ENCODE measurements at places on chromosomes 6 and 20.

DNA sequence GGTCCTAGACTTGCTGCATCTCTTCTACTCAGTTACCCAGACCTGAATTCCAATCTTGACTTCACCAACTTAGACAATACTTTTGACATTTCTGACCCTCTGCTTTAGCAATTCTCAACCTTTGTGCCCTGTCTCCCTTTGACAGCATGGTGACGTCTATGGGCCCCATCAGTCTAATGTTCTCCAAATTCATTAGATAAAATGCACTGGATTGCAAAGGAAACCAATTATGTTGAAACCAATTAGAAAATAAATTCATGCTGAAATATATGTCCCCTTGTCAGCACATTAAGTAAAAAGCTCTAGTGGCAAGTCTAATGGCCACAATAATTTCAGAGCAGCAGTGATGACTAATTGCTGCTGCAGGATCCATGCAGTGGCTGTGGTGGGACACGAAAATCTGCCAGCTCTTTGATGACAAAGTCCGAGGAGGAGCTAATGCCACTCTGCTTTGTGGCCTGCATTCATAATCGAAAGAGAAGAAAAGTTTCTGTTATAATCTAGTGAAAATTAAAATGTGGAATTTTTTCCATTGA, 64.0 kb downstream of the BFSP1 start:
- DNase-seq: no peak

DNA sequence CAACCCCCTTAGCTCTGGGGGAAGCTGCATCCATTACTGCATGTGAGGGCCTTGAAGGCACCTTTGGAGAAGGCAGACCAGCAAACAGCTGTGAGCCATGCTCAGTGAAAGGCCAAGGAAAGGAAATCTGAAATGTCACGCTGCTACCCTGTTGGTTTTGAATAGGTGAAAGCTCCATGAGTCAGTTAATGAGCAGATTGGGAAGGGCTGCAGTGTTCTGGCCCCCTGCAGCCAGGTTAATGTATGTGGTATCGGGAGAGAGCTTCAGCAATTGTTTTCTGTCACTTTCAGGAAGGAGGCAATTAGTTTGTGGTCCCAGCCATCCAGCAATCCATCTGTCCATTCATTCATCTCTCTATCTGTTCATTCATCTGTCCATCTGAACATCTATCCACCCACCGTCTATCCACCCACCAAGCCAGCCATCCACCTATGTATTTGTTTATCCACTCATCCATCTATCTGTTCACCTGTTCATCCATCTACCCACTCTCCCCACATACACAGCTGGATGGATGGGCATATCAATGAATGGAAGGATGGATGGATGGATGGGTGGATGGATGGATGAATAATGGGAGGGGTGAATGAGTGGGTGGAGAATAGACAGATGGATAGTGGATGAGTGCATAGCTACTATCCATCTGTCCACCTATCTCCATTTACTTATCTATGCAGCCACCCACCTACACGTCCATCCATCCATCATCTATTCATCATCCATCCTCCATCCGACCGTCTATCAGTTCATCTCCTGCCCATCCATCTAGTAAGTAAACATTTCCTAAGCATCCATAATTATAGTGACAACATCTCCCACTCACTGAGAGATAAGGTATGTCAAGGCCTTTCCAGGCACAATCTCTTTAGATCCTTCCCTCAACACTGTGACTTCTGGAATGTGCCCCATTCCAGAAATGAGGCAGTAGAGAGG, 16.0 kb downstream of the PCK1 start:
- no peak for DNase-seq

GRCh38 chr6:52053038-52053695, 34.2 kb downstream of the PKHD1 start:
- DNase-seq: no peak

GRCh38 chr6:13432526-13433184, 54.7 kb downstream of the GFOD1 start:
- DNase-seq: no peak

- no peak for DNase-seq
These were observed 36.6 kb upstream of the NFATC2 start for GRCh38 chr20:51579137-51579536.

GRCh38 chr6:125245523-125246264, 56.1 kb downstream of the HDDC2 start:
- DNase-seq: no peak

- DNase-seq: no peak
These were observed 72.2 kb upstream of the PTCHD4 start for GRCh38 chr6:48183178-48183577.

DNA sequence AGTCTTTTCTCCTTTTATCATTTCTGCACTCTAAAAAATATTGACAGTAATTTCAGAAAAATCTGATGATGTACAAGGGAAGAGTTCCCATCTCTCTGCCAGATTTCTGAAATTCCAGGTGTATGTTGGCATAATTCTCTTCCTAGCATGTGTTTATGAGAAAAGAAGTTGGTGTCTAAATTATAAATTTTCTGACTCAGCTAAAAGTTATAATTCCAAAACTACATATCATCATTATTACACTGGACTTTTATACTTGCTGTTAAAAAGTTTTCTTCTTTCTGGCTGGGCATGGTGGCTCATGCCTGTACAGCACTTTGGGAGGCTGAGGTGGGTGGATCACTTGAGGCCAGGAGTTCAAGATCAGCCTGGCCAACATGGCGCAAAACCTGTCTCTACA, 135.7 kb upstream of the SAMD5 start:
- no peak for DNase-seq

DNA sequence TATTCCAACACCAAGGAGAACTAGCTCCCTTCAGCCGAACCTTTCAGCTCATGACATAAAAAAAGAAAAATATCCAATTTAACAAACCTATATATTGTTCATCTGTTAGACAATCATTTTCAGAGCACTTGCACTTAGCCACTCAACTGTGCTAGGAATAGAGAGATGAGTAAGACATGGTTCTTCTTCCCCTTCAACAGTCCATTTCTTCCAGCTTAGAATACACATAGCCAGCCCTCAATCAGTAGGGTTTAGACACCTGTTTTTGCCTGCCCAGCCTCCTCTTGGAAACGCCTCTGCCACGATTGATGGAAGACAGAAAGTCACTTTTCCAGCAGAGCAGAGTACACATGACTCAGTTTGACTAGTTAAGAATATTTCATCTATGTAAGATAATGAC, 21.8 kb downstream of the ADNP start:
- DNase-seq: no peak

- no peak for DNase-seq
These were observed 62.2 kb downstream of the TCP11 start for GRCh38 chr6:35078896-35079295.

- DNase-seq: no peak
These were observed 193.2 kb upstream of the MYLIP start for GRCh38 chr6:15935661-15936060.

DNA sequence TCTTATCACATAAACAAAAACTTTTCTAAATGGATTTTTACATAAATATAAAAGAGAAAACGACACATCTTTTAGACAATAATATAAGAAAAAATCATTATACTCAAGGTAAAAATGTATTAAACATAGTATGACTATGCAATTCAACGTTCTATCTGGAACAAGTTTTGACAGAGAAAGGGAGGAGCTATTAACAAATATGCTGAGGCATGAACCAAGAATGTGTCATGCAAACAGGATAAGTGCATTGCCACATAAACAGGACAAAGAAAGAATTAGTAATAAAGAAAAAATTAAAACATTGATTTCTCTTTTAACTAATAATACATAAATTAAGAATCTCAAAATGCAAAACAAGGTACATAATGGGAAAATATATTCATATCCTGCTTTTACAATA, 1353.4 kb upstream of the GJE1 start:
- no peak for DNase-seq

GRCh38 chr6:68372991-68373390, 262.1 kb upstream of the ADGRB3 start:
- DNase-seq: no peak

GRCh38 chr6:44701038-44701636, 313.6 kb downstream of the CDC5L start:
- no peak for DNase-seq

GRCh38 chr6:32839356-32839755, 817 bp upstream of the TAP2 start:
- no peak for DNase-seq

DNA sequence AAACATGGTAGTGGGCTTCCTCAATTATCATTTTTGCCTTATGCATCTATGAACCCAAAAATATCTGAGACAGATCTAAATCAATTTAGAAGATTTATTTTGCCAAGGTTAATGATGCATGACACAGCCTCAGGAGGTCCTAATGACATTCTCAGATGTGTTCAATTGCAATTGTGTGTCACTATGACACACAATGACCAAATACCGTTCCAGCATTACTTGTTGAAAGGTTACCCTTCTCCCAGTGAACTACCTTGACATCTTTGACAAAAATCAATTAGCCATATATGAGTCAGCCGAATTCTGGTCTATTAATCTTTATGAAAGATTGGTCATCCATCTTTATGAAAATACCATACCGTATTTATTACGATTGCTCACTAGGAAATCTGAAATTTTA, 592.5 kb upstream of the GJE1 start:
- DNase-seq: no peak

DNA sequence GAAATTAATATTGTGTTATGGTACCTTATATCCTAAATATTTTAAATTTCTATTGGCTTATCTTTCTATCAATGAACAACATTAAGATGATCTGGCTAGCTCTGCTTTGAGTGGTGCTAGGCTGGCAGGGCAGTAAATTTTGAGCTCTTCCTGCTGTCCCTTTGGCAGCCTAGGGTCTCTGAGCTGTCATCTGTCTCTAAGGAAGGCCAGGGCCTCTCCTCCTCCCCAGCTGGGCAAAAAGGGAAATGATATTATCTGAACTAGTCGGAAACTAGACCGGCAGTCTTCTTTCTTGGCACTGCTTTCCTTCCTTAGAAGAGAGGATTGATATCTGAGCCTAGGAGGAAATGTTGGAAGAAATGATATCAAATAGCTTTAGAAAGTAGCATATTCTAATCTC, 176.7 kb upstream of the BTBD3 start:
- peak; percentile 76 for DNase-seq

GRCh38 chr20:2761885-2762284, 38.5 kb downstream of the CPXM1 start:
- no peak for DNase-seq

DNA sequence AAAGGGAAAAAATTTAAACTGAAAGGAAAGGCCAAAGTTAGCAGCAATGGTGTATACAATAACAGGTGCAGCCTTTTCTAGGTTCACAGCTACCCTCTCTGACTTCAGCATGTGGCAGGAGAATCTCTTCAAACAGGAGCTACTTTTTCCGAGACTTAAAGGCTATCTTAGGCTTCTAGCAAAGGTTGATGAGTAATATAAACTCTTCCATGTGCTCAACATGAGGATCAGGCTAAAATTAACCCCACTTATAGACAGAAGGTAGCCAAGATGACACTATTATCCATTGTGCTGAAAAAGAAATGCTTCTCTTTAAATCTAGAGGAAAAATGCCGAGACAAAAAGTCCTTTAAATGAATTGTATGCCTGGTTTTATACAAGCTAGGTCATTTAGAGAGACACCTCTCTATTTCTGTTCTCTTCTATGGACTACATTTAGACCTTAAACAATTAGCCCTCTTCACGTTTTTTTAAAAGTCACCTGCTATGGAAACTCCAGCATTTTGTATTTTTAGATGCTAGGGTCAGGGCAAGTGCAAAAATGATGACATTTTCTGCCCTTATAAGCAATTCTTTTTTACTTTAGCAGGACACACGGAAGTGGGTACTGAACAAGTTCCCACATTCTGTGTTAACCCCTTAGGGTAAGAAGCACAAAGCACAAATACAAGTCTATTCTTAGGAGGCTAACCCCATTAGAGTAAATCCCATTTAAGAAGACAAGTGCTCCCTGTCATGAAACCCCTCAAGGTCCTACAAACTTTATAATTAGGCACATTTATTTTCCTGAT, 216.8 kb upstream of the CITED2 start:
- DNase-seq: no peak

GRCh38 chr6:168242111-168242939, 77.3 kb downstream of the DACT2 start:
- no peak for DNase-seq

DNA sequence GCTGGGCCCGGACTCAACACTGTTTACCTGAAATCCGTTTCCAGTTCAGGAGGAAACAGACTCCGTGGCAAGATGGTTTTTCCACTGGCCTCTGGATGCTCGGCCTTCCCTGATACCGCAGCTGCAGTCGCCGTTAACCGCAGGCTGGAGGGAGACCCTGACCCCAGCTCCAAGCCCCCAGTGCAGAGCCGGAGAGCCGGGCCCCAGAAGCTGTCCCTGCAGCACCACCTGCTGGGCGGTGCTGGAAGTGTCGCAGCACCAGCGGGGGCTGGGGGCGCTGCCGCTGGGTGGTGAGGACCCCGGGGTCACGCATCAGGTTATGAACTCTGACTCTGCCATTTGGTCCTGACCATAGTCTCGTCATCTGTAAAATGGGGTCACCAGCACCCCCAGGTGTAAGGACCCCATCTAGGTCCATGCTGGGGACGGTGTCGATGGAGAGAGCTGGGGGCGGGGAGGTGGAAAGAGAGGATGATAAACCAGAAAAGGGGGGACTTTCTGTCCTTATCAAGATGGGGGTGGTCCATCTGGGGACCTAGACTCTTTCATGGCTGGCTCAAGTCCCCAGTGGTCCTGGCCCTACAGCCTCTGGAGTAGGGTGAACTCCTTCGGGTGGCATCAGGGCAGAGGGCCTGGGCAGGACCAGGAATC, 20.8 kb upstream of the CHRNA4 start:
- DNase-seq: no peak

DNA sequence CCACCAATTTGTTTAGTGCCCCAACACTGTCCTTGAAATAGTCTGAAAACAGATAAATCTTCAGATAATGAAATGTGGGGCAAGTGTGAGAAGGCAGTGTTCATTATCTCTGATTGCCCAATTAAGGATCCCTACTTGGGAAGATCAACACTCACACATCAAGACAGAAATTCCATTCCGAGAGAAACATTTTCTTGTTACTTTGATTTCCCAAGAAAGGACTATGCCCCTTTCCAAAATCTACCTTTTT, 16.2 kb downstream of the HMGN4 start:
- DNase-seq: no peak

DNA sequence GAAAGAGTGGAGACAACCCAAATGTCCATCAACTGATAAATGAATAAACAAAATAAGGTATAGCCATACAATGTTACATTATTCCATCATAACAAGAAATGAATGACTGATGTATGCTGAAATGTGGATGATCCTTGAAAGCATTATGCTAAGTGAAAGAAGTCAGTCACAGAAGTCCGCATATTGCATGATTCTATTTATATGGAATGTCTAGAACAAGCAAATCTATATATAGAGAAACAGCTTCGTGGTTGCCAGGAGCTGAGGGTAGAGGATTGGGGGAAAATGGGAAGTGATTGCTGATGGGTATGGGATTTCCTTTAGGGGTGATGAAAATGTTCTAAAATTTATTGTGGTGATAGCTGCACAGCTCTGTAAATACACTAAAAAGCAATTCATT, 196.8 kb downstream of the ATXN1 start:
- DNase-seq: no peak

GRCh38 chr6:45192556-45192955, 135.6 kb upstream of the RUNX2 start:
- DNase-seq: no peak
